Activated CD8-positive, alpha-beta memory T cell treated with anti-CD3 and anti-CD28 coated beads, Interleukin-2, amount 50 U/mL, for 48 hours (primary cell): ENCODE measurements at places on chromosomes 6 and 20.

- no peak for DNase-seq
Observed at GRCh38 chr6:150410399-150410798, 41.6 kb downstream of the IYD start.

DNA sequence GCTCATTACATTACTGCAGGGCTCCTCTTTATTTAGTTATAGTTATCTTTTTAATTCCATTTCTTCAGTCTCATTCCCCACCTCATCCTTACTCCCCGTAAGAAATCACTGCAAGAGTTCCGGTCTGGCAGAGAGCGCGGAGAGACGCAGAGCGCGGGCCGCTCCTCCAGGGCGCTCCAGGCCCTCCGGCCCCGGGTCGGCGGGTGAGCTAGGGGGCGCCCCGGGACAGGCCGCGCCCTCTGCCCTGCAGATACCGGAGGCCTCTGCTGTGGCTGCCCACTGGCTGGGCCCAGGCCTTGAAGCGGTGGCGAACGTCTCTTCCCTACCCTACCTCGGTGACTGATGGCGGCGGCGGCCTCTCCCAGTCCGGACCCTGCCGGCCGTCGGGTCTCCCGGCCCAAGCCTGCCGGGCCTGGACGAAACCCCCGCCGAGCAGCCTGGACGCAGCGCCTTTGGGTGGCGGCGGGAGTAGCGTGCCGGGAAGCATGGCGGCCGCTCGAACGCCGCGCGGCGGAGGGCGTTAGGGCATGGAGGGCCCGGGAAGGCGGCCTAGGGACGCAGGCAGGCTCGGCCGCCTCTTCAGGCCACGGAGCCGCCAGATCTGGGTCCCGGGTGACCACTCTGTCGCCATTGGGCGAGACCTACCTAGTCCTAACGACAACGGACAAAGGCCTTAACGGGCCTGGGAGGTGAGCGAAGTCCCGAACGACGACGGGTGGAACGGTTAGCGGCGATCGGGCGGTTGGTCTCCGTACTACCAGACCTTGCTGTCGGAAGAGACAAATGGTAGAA is 16.4 kb upstream of the HMGN4 start:
- peak; percentile 87 for DNase-seq

GRCh38 chr6:18350712-18351111 is 36.4 kb upstream of the RNF144B start:
- no peak for DNase-seq

- no peak for DNase-seq
Observed at GRCh38 chr6:161035981-161036263, 44.4 kb downstream of the MAP3K4 start.

- no peak for DNase-seq
Observed at GRCh38 chr6:150770637-150771036, 94.9 kb upstream of the MTHFD1L start.

- no peak for DNase-seq
Observed at GRCh38 chr20:10584371-10584770, 89.4 kb downstream of the JAG1 start.

- peak; percentile 89 for DNase-seq
Observed at GRCh38 chr6:27650620-27651370, 177.9 kb upstream of the ZNF184 start.

DNA sequence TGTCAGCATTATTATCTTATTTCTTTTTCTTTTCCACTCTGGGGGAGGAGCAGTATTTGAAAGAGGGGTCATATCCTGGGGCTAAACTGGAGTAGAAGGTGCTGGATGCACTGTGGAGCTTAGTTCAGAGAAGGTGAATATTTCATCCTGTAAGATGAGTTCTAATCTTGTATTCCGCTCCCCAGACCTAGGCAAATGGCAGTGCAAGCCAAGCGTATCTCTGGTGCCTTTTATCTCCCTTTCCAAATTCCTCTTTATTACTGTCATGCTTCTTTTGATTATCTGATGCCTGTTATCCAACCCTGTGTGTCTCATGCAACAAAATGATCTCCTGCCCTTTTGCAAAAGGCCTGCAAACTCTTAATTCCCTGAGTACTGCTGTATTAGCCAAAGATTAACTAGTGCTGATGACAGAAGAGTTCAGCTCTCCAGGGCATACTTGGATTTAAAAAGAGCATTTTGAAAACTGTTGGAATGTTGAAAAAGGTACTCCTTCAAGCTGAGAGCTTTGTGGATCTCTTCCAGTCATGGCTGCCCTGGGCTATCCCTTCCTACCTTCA is 138.0 kb downstream of the CARMIL1 start:
- no peak for DNase-seq

DNA sequence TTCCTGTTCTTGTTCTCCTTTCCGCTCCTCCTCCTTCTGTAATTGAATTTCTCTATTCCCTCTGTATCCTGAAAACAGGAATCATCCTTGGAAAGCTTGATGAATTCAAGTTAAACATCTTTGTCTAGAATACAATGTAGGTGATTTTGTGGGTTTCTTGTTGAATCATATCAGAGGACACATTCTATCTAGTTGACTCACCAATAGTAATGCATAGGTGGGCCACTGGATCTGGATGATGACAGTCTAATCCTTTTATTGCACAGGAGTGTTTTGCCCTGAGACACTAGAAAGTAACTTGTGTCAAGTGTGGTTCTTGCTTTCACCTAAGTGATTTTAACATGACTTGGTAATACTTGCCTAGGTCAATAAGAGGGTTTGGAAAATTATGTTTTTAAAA is 164.3 kb downstream of the RFPL4B start:
- DNase-seq: no peak

DNA sequence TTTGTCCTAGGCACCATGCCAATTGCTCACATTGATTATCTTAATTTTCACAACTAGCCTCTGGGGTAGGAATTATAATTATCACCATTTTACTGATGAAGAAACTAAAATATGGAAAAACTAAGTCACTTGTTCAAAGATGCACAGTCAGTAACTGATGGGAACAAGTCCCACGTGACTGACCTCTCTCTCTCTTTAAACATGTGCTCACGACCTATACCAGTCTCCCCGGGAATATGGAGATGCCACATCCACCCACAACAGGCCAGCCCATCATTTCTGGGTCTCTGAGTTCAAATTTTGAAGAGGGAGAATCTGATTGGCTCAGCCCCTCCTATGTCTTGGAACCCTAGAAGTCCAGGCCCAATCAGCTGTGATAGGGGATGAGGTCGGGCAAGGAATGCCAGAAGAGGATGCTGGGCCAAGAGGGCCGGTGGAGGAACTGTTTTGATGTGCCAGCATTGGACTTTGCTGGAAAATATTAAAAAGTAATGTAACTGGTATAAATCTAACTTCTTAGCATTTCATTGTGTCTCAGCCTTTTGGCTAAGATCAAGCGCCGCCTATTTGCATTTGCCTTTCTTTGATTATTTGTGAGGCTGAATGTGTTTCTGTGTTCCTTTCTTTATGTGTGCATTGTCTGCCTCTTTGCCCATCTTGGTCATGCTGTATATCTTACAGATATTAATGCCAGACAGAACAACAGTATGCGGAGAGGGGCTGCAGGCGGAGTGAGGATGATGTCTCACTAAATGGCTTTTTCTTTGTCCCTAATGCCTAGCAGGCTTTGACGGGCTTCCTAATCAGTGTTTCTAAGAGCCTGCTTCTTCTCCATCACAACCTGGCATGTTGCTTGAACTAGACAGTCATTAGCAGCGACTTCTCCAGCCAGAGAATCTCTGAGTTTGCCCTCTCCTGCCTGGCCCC is 126.6 kb downstream of the VEGFA start:
- DNase-seq: no peak

DNA sequence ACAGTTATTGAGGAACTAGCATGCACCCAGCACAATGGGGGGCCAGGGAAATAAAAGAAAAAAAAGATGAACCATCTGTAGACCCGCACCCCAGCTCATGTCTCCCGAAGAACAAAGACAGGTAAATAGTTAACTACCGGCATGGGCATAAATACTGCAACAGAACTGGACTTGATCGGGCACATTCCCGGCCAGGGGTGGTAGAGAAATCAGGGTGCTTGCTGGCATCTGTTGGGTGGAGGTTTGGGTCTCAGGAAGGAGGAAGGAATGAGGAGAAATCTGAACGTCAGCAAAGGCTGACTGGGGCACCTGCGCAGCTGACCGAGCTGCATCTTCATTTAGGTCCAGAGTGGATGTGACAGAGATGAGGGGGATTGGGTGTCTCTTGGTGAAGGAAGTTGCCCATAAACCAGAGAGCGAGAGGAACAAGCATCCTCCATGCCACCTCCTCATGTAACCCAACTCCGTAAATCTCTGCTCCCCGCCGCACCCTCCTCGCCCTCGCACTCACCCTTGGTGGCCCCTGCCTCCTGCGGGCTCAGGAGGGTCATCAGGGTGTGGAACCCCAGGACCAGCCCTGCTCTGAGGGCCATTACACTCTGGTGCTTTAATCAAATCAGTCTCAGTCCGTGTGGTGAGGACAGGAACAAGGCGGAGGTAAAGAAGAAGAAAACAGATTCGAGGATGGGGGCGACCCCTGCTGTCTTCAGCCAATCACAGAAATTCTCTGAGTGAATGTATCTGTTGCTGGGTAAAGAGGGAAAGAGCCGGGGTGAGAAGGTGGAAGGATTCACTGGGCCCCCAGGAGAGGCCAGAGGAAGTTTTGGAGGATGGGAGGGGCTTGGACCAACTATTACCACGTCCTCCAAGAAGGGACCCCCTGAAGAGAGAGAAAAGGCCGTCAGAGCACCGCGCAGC is at the start of gene HLA-DOA:
Gene HLA-DOA, minus strand, starts transcription at position 648 of the 918 bp plus-strand sequence.
- DNase-seq: peak; percentile 70

- DNase-seq: no peak
Observed at GRCh38 chr6:119036081-119036480, 42.4 kb downstream of the FAM184A start.

DNA sequence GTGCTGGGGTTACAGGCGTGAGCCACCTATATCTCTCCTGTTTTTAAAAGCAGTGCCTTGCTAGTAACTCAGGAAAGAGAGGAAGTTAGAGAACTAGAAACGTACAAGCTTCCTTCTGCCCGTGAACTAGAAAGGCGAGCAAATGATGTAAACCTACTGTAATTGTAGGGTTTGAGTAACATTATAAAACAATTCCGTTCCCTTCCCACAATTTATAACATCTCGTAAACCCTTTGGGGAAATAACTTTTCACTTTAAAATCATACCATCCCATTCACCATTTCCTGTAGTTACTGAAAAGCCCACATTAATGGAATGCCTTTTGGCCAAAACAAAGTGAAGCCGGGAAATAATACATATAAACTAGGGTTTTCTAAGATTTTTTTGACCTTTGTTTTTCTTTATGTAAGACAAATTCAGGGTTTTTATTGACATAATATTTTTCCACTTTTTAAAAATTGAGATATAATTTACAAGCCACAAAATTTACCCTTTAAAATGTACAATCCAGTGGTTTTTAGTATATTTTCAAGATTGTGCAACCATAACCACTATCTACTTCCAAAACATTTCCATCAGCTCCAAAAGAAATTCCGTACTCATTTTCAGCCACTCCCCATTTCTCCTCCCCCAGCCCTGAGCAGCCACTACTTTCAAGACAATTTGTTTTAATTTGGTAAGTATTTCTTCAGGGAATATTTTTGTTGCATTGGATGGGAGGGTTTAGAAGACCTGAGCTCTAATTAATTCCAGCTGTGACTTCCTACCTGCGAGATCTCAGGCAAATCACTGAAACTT is 175.1 kb upstream of the PDE10A start:
- no peak for DNase-seq

- no peak for DNase-seq
Observed at GRCh38 chr20:49408509-49409104, 73.9 kb downstream of the KCNB1 start.

DNA sequence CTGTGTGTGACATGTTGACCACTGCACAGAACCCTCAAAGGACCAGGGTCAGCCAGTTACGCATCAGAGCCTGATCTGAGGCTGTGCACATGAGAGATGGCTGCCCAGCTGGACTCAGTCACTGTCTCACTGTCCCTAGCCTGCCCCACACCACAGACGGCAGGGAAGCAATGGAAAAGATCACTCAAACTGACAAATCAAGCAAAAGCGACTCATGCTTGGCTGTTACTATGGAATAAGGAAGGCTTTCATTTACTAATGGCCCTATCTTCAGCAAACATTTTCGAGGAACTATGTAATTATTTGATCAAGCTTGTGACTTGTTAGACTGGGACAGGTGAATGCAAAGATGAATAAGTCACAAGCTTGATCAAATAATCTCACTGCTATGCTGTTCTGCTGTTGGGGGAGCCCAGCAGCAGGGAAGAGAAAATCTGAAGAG is 137.0 kb downstream of the SLC23A2 start:
- no peak for DNase-seq

DNA sequence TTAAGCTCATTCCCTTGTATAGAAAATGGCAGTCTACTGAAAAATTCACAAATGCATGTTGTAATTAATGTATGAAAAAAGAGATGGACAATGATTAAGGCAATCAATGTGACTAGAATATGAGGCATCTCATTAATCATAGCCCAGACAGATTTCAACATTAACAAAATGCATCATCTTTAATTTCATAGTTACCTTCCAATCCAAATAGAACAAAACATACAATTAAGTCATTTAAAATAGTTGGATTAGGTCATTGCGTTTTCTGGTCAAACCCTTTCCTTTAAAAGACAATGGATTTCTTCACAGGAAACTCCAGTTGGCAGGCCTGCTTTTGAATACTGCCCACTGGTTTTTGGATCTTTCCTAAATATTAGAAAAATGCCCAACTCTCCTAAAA is 203.9 kb downstream of the HAO1 start:
- DNase-seq: no peak

DNA sequence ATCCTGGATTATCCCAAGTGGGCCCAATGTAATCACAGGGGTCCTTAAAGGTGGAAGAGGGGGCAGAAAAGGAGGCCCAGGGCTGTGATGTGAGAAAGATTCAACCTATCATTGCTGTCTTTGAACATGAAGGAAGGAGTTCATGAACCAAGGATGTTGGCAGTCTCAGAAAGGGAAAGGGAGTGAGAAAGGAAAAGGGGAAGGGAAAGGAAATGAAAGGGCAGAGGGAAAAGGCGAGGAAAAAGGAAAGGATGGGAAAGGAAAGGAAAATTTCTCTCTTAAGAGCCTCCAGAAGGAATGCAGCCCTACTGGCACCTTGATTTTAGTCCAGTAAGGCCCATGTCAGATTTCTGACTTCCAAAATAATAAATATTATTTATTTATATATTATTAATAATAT is 687.8 kb downstream of the COL12A1 start:
- no peak for DNase-seq

DNA sequence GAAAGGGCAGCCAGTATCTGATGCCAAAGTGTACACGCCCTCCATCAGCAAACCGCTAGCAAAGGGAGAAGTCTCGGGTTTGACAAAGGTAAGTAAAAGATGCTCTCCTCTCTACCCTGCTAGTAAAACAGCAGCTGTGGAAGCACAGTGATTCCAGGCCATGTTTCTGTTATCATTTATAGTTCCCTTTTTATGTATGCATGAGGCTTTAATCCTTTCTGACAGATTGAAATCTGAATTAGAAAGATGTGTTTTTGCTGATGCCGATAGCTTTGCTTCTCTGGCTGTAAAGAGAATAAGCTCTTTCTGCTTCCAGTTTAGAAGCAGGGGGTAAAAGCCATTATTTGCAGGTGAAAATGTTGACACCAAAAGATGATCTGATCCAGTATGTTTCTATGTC is 392.4 kb upstream of the SOX4 start:
- no peak for DNase-seq
